Activated naive CD8-positive, alpha-beta T cell treated with anti-CD3 and anti-CD28 coated beads for 36 hours (primary cell): ENCODE measurements at places on chromosomes 7 and 10.
A peak's percentile ranks its signal among the peaks of the same experiment; 100 is the strongest.

GRCh38 chr10:107157071-107157470 lies 7.4 kb downstream of the SORCS1 start:
- DNase-seq, result no peak

DNA sequence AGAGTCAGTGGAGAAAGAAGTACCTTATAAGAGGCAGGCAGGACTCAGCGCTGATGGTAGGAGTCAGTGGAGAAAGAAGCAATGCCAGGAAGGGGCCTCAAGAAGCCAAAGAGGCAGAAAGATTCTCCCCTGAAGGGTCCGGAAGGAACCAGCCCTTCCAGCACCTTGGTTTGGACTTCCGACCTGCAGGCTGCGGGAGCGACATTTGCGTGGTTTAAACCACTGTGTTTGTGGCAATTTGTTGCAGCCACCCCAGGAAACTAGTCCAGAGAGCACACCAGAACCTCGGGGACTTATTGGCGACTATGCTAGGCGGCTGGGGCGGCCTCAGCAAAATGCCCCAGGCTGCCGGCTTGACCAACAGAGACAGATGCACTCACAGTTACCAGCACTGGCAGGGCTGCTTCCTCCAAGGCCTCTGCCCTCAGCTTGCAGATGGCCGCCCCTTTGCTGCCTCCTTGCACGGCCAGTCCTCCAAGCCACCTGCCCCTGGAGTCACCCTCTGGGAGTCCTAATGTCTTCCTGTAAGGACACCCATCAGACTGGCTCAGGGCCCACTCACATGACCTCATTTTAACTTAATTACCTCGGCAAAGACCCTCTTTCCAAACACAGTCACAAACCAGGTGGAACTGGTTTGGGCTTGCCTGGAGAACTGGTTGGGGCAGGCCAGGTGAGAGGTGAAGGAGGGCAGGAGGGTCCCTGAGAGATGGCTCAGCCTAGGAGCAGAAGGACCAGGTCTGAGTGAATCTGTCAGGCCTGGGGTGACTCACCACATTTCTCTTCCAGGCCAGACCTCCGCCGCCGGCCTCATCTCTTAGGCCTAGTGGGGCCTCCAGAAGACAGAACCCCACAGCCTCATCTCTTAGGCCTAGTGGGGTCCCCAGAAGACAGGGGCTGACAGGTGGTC lies 26.1 kb downstream of the CALML3 start:
- no peak for DNase-seq

GRCh38 chr7:151087245-151088018 lies 1.2 kb downstream of the AGAP3 start:
- peak; percentile 40 for DNase-seq

DNA sequence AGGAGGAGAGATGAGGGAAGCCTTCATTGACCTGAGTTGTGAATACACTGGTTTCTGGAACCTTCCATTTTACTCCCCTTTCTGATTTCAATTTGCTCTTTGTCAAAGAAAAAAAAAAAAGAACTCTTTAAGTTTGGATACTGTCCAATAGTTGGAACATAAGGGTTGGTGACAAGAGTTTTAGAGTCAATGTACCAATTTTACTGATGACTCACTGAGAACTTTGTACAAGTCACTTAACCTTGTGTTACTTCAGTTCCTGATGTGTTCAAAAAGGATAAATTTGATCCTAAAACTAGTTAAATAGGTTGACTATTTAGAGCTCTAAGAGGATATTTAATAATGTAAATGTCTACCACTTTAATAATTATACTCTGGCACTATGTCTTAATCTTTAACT lies 4.1 kb upstream of the CDK14 start:
- no peak for DNase-seq

DNA sequence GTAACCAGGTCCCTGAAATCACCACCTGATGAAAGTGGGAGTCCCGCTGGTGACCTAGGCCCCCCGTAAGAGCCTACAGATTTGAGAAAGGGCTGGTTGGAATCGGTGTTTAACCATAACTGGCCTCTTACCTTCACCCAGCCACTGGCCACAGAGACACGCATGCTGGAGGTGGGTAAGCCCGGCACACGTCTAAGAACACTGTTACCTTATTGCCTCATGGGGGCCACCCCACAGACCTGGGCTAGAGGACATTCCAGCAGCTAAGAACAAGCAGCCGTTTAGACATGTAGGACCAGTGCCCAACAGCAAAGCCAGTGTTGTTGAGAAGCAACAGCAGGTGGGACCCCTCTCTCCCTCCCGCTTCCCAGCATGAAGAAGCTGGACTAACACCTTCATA lies 2.5 kb upstream of the GDF2 start:
- DNase-seq, result no peak

- no peak for DNase-seq
Observed at GRCh38 chr10:63642808-63643207, 121.6 kb downstream of the REEP3 start.

GRCh38 chr7:134954197-134955082 lies 31.9 kb upstream of the AGBL3 start:
- no peak for DNase-seq

- no peak for DNase-seq
Observed at GRCh38 chr10:2866569-2866968, 200.8 kb upstream of the PFKP start.
